ENCODE measurements at places on chromosomes 4 and X.

GRCh38 chrX:45379236-45379635 is 178.6 kb upstream of the DIPK2B start:
- no peak for DNase-seq

DNA sequence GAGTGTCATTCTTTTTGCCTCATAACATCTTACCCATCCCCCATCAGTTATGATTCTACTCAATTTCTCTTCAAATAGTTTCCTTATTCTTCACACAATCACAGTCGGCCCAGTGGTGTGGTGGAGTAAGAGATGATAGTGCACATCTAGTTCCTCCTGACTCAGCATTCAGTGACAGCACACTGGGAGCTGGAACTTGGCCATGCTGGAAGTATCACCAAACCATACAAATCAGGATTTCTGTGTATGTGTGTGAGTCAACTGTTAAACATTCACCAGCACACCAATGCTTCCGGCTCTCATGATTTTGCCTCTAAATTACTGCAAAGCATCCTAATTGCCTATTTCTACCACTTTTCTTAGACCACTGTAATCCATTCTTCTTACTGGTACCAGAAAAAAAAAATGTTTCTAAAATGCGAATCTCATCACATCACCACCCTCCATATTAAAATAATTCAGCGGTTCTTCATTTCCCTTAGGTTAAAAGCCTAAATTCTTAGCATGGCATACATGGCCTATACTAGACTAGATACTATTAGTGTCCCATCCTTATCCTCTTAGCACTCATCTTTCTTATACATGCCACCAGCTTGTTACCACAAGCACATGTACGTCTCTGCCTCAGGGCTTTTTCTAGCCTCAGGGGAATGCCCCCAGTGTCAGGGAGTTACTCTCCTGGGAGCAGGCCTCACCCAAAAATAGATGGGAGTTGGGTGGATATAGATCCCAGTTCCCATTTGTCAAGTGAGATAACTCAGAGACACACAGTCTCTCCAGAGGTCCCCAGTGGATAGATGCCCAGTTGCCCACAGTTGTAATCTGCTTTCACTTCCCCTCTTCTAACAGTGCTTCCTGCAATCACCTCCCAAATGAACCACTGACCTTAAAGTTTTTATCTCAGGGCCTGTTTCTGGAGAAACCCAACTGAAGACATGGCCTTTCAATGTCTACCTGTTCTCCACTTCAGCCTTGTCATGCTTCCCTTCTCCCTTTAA is 49.2 kb upstream of the DDX53 start:
- DNase-seq: no peak

DNA sequence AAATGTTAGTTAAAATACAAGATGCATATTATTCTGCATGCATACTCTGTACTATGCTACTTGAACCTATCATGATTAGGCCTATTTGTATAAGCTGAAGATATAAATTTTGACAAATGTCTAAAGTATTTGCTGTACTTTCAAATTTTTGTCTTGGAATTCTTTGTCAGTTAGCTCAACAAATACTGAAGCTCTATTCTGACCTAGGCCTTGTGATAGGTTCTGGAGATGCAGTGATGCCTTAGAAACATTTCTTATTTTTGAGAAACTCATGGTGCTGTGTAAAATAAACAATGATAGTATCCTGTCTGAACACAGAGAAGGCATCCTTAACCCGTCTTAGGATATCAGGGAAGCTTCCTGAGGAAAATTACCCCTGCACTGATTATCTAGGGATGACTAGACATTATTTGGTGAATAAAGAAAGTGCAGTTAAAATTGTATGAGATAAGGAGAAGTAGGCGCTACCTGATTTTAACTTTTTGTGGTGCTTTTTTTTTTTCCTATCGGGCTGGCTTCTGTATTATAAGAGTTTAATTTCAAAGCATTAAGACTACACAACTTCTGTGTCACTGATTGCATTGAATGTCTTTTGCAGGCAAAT is 43.4 kb downstream of the MOB1B start:
- DNase-seq: no peak

- DNase-seq: no peak
Measured at GRCh38 chrX:109600237-109600651, 24.7 kb downstream of the KCNE5 start.

DNA sequence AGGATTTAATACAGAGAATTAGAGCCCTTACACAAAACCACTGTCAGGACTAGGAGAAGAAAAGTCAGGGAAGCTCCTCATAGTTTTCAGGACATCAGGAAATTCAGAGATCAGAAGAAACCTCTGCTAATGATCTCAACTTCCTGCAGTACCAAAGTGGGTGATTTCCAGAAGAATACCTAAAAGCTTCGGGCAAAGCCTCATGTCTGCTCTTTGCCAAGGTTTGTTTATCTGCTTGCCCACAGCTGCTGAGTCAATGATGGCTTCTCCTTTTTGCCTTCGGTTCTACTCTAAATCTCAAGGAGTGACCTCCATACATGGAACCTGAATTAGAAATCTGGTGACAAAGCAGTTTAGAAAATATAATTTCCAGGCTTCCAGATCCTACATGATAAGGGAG is 68.4 kb downstream of the USP38 start:
- DNase-seq: no peak

GRCh38 chr4:13970349-13970748 is 342.8 kb upstream of the BOD1L1 start:
- DNase-seq: no peak

GRCh38 chrX:129647418-129648410 is 7.0 kb downstream of the APLN start:
- DNase-seq: no peak

- DNase-seq: no peak
Measured at GRCh38 chr4:121655320-121656268, 41.2 kb downstream of the ANXA5 start.

DNA sequence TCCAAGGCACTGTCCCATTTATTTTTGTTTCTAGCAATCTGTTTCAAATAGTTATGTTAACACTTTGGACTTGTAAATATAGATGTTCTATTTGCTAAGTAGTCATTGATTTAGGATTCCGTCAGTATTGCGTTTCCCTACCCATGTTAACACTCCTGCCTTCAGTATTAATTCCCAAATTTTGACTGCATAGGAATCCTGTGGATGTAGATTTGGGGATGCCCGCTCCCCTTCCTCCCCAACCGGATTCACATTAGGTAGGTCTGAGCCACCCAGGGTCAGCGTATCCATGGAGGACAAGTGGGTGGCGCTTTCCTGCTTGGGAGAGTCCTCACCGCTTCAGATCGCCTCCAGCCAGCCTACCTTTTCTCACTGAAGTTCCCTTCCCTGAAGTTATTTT is 1.1 kb upstream of the SORBS2 start:
- DNase-seq: no peak

- DNase-seq: no peak
Measured at GRCh38 chrX:30830326-30830943, 58.6 kb downstream of the TAB3 start.

GRCh38 chr4:108888769-108889168 is 125.9 kb upstream of the ETNPPL start:
- no peak for DNase-seq

DNA sequence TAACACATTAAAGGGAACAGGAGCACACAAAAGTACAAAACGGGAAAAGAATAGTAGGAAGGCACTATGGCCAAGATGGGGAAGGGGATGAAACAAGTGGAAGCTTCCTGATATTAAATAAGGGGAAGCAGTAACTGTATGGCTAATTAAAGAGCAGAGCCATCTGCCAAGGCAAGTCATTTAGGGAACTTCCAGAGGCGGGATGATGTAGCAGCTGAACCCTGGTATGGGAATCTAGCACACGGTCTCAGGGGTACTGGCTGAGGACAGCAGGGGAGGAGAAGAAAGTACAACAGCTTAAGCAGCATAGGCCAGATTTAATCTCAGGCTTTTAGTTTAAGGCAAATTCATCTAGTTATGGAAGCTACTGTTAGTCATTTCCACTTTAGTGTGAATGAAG is 59.1 kb downstream of the IGFBP7 start:
- no peak for DNase-seq

- no peak for DNase-seq
Measured at GRCh38 chr4:72974694-72975487, 94.6 kb downstream of the COX18 start.

DNA sequence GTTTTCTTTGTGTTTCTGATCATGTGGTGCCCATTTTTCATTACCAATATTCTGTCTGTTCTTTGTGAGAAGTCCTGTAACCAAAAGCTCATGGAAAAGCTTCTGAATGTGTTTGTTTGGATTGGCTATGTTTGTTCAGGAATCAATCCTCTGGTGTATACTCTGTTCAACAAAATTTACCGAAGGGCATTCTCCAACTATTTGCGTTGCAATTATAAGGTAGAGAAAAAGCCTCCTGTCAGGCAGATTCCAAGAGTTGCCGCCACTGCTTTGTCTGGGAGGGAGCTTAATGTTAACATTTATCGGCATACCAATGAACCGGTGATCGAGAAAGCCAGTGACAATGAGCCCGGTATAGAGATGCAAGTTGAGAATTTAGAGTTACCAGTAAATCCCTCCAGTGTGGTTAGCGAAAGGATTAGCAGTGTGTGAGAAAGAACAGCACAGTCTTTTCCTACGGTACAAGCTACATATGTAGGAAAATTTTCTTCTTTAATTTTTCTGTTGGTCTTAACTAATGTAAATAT is 110.4 kb downstream of the IL13RA2 start:
- no peak for DNase-seq

DNA sequence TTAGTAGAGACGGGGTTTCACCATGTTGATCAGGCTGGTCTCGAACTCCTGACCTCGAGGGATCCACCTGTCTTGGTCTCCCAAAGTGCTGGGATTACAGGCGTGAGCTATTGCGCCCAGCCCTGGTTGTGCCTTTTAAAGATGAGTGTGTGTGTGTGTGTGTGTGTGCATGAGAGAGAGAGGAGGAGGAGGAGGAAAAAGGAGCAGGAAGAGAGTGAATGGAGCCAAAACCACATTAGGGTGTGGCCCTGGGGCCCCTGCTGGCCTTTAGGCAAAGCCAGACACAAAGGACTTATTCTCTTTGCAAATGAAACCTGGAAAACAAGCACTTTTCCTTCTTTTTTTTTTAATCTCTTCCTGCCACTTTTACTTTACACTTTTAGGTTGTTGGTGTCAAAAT is 48.2 kb upstream of the KLF3 start:
- no peak for DNase-seq

DNA sequence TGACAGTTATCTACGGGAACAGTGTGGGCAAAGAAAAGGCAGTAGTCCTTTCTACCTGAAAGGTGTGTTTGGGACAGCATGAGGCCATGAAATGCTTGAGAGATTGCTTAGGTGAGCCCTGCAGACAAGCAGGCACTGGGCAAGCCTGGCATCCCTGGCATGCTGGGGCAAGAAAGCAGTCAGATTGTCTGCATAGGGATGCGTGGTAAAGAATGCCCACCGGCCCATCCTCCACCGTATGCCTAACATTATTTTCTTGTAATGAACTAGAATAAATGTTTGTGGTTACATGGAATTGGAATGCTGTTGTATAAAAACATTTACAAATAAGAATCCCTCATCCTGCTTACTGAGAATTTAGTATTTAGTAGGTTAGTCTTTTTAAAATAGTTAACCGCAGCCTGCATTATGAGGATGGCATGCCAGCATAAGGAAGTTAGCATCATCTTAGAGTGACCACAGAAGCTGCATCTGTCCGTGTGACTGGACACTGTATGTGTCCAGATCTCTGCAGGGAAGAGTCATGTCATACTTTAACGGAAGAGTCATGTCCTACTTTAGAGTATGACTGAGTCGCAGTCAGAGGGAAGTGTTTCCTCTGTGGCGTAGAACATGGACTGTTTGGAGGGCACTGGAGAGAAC is 18.9 kb downstream of the ZBTB49 start:
- DNase-seq: no peak

GRCh38 chr4:75040703-75041102 is 107.8 kb downstream of the PARM1 start:
- DNase-seq: no peak

Measured in activated naive CD4-positive, alpha-beta T cell (primary cell).